ENCODE measurements at places on chromosomes 4 and X. TPM values are rescaled to one million over a fixed set of nuclear protein-coding genes. Genes with fewer than 3 reads are reported as not detected.

TECRL gene
- total RNA-seq, result not detected

LIMCH1 gene
- total RNA-seq, result 17.9 TPM

GAGE12H gene
- total RNA-seq, result not detected

DUX4 gene
- total RNA-seq, result not detected

LANCL3 gene
- total RNA-seq, result 0.81 TPM

KCNE5 gene
- total RNA-seq, result 0.09 TPM

PFKFB1 gene
- not detected for total RNA-seq

SLC7A11 gene
- 89.4 TPM for total RNA-seq
